ENCODE measurements at places on chromosomes 4 and X.

DNA sequence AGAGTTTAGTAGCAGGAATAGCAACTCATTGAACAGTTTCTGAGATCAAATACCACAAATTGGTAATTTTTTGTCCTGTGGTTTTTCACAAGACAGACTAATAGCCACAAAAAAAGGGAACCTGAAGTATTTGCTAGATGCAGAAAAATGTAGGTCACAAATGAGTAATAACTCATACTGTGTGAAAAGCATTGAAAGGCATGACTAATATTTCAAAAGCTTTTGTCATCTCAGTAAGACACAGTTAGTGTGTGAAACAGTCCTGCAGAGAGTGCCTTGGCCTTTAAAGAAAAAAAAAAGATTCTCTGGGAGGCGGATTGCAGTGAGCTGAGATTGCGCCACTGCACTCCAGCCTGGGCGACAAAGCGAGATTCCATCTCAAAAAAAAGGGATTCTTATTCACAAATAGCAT is 31.4 kb upstream of the SLC25A31 start:
- peak; percentile 60 for DNase-seq

- DNase-seq, result no peak
These were observed 185.5 kb downstream of the RAB28 start for GRCh38 chr4:13298655-13299054.

GRCh38 chr4:113893546-113893945 is 85.9 kb downstream of the ARSJ start:
- peak; percentile 21 for DNase-seq

GRCh38 chr4:6492027-6492590 is 19.7 kb upstream of the PPP2R2C start:
- DNase-seq, result no peak

DNA sequence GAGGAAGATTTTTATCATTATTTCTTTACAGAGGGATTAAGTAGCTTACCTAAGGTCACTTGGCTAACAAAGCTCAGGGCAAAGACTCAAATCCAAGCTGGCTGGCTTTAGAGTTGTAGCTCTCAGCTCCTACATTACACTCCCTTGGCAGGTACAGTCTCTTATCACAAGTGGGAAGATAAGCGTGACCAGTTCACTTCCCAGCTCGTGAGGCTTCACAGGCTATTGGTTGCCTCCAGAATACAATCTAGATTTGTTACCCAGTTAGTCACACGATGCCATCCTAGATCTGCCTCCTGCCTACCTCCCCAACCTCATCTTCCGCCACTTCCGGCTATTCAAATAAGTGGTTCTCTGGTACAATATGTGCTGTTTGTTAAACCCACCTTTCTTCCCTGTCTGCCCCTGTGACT is 3.7 kb downstream of the MMRN1 start:
- no peak for DNase-seq

DNA sequence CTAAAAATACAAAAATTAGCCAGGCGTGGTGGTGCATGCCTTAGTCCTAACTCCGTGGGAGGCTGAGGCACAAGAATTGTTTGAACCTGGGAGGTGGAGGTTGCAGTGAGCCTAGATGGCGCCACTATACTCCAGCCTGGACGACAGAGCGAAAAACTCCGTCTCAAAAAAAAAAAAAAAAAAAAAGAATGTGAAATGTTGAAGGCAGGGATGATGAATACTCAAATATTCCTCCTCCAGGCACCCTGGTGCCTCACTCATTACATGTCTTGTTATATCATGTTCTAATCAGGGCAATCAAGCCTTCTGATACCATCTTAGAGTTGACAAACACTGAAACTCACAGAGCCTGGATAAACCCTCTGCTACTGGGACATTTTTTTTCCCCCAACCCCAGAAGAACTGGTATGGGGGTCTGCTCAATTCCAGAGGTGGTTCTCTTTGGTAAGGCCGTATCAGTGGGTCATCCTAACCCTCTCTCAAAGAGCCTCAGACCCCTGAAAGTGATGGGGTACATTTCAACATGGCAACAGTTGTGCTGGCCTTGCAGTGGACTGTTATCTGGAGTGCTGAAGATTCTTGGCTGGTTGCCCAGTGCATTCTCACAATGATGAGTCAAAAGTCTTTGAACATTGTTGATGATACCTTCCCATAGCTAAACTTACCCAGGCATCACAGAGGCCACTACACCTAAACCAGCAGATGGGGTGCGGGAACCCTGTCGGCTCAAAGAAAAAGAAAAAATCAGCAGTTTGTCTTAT is 2.4 kb upstream of the SH3KBP1 start:
- peak; percentile 20 for DNase-seq

GRCh38 chrX:3231766-3232165 is 114.7 kb downstream of the MXRA5 start:
- no peak for DNase-seq

- no peak for DNase-seq
These were observed 418.9 kb downstream of the CCSER1 start for GRCh38 chr4:90546114-90546513.

DNA sequence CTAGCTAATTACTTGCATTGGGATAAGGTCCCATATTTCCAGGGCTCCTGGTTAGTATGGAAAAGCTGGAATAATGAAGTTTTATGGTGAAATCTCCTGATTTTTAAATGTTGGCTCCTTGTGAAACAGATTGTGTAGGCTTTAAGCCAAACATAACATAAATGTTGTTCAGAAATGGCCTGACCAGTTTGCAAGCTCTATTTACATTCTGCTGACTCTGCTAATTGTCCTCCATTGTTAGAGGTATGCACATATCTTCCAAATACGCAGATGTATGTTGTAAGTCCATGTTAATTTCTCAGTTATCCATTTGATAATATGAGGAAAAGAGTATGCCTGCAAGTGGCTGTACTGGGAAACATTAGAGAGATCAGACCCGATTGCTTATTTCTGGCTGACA is 11.9 kb upstream of the WDR17 start:
- DNase-seq, result no peak

GRCh38 chr4:88035292-88035691 is 27.9 kb downstream of the PKD2 start:
- no peak for DNase-seq
